SIG-M5 (cell line): ENCODE measurements at places on chromosomes 3 and 15.

DNA sequence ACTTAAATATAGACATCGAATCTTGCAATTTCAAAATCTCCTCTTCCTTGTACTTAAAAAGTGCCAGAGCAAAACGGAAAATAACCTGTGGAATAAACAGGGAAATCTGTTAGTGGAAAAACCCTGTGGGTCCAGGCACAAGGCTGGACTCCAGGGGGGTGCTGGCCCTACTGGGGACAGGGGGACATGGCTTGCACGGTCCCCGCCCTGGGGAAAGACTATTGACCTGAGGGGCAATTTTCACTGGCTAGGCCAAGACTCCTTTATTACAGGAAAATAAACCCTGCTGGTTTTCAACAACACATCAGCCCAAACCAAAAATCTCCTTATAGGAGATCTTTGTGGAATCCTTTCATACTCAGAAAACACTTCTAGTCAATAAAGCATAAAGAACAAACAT is 75.9 kb downstream of the TBC1D2B start:
- no peak for DNase-seq

DNA sequence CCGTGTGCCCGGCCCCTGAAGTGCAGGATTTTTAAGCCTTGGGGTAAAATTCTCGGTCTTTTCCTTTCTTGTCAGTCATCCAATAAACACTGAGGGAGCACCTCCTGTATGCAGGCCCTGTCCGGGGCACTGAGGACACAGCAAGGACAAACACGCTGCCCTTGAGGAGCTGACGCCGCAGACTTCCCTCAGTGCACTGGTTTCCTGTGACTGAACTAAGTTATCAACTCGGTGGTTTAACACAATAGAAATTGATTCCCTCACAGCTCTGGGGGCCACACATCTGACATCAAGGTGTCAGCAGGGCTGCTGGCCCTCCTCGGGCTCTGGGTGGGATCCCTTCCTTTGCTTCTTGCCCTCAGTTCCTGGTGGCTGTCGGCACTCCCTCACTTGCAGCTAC is 65.1 kb downstream of the ZNF445 start:
- no peak for DNase-seq

DNA sequence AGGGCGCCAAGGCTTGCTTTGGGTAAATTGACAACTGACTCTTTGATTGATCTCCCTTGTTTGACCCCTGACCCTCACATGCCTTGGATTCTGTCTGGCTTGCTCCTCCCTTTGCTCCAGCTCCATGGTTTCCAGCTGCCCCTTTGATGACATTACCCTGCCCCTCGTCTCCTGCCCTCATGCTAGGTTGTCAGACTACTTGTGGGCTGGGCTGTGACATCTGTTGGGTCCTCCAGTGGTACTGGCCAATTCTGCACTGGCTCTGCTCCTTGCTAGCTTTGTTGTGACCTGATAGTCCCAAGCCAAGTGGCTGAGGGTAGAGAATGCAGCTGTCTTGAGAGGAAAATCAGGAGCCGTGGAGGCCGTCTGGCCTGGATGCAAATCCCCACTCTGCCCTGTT is 6.2 kb downstream of the THSD4 start:
- no peak for DNase-seq

- DNase-seq: no peak
Observed at GRCh38 chr3:194584320-194584776, 48.9 kb downstream of the TMEM44 start.

GRCh38 chr3:94171954-94172353 is 109.1 kb downstream of the NSUN3 start:
- DNase-seq: no peak

- DNase-seq: no peak
Observed at GRCh38 chr3:185939721-185940120, 1.9 kb upstream of the TRA2B start.

DNA sequence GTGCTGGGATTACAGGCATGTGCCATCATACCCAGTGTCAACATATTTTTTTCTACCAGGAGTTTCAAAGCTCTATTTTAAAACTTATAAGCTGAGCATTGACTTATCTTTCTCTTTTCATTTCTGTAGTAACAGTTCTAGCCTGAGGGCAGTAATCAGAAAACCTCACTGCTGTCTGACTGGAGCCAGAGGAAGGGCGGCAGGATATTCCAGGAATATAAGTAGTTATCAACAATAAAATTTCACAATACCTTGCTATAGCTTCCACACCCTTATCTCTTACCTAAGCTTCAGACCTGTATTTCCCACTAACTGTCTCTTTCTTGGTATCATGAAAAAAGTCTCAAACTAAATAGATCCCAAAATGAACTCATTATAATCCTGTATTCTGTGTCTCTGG is 5.1 kb upstream of the NEDD4 start:
- DNase-seq: no peak

- no peak for DNase-seq
Observed at GRCh38 chr3:123831420-123831819, 52.7 kb downstream of the MYLK start.

DNA sequence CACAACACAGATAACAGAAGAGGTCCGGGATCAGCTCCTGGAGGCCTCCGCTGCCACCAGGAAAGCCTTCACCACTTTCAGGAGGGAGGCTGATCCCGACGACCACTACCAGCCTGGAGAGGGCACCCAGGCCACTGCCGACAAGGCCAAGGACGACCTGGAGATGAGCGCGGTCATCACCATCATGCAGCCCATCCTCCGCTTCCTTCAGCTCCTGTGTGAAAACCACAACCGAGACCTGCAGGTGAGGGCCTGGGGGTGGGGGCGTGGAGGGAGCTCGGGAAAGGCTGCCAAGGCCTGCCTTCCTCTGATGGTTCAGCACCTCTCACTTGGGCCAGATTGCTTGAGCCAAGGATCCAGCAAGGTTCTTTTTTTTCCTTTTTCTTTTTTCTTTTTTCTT is 210.7 kb upstream of the BHLHE40 start:
- no peak for DNase-seq

- DNase-seq: no peak
Observed at GRCh38 chr3:99167071-99167470, 265.6 kb upstream of the DCBLD2 start.

DNA sequence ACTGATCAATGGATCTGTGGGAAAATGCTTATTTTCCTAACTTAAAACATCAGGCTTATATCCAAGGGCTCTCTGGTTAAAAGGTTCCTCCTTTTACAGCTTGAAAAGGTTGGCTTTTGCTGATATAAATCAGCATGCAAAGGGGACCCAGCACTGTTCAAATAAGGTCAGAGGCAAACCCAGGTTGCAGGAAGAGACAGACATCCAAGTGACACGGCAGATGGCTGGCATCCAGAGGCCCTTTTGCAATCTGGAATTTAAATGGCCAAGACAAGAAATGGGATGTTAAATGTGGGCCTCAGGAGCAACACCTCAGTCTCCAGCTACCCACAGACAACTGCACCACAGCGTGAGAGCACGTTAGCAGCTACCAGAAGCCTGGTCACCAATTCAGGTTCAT is 6.3 kb downstream of the SH3BP5 start:
- DNase-seq: no peak

- DNase-seq: no peak
Observed at GRCh38 chr15:60043744-60044435, 39.8 kb downstream of the FOXB1 start.

DNA sequence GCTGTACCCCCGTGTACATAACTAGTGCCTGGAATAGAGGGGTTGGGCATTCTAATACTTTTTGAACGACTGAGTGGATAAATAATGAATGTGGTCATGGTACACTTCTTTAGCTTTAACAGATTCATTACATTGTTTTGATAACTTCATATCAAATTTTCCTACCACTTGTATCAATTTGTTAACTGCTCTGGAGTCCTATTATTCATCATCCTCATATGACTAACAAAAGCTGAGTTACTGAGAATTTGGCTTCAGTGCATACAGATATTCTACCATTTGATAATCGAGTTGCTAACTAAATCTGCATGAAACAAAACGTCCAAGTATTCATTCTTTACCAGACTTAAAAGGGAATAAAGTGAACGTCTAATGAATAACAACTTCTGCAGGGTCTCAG is 31.7 kb downstream of the FRMD5 start:
- no peak for DNase-seq

DNA sequence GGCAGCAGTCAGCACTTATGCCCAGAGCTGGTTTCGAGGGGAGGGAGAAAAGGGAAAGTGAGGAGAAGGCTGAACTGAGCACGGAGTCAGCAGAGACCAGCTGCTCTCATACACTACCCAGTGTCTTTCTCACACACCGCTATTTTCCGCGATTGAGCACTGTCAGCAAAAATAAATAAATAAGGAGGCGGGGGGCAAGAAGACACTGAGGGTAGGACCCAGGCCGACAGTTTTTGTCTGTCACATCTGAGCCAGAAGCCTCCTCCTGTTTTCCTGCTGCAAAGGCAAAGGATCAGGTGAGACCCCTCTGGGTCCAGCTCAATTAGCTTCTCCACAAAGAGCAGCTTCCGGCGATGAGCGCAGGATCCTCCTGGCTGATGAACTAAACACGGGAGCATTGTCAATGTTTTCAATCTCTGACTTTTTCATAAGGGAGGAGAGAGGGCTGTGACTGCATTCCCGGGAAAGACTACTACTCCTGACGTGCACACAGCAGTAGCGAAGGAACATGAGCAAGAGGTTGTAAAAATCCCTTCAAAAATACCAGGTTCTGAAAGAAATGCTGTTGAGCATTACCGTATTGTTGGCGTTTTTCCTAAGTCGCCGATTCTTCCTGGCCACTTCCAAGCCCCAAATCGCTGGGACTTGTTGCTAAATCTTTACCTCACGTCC is 1.3 kb downstream of the FRMD5 start:
- no peak for DNase-seq

- DNase-seq: no peak
Observed at GRCh38 chr3:38538773-38539353, 42.7 kb downstream of the EXOG start.

DNA sequence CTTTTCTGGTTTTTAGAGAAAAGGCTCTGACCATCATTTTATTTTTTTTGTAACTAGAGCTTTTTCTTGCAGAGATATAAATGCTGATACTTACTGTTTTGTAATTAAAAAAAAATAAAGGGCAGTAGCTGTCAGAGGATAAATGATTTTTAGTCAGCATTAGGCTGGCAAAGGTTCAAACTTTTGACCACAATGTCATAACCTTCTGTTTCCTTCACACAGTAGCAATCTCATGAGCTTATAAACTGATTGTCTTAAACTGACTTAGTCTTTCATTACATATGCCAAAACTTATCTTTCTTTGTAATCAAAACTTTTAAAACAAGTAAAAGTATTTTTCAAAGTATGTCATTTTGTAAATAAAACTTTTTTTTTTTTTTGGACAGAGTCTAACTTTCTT is 841.9 kb downstream of the OTOL1 start:
- DNase-seq: no peak

- DNase-seq: no peak
Observed at GRCh38 chr3:118204052-118204656, 830.5 kb downstream of the IGSF11 start.

DNA sequence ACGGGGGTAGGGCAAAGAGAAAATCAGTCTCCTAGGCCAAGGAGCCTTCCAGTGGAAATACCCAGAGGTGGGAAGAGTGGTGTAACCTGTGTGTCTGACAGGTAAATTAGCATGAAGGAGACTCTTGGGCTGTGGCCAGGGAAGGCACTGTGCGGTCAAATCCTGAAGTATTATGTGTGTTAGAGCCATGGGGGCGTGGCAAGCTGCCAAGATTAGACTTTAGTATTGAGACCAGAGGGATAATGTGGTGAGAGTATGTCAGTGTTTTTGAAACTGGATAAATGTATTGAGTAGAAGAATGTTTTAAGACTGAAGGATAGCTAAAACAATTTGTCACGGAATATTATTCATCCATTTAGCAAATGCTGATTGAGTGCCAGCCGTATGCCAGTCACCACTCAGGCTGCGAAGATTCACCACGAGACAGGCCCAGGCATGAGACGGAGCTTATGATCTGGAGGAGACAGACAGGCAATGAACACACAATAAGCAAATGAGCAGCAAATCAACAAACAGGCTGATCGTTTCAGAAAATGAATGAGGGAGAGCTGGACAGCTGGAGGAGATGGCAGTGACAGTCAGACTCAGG is 445.9 kb downstream of the MCTP2 start:
- DNase-seq: no peak

DNA sequence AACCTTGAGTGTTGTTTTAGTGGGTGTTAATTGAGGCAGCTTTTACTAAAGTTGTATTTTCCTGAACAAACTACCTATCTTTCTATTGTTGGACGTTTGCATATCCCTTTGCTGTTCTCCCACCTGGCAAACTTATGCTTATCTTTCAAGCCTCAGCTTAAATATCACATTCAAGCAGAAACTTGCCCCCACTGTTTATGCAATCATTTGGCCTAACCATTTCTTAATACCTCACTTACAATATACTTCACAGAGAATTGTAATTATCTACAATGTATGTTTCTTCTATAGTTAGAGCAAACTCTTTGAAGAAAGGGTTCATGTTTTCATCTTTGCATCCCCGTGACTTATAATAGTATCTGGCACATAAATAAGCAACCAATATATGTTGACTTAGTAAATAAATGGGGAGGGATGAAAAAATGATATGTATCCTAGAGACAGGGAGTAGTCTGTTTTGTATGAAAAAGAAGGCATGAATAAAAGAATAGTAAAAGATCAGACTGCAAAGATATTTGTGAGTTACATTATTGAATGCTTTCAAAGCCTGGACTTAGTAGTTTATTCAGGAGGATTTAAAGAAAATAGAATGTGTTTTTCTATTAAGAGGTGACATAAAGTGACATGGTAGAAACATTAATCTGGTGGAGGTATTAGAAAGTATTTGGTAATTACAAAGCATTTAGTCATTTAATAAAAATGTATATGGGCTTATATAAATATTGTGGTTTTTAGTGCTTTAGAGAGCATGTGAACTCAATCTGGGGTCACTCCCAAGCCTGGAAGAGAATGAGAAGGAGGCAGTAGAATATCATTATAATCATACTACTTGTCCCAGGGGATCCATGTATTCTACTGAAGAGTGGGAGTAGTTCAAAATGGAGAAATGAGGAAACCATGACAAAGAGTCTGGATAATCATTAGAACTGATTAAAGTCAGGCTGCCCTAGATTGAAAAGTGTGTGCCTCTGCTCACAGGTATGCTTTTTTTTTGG is 60.0 kb upstream of the DCBLD2 start:
- no peak for DNase-seq

DNA sequence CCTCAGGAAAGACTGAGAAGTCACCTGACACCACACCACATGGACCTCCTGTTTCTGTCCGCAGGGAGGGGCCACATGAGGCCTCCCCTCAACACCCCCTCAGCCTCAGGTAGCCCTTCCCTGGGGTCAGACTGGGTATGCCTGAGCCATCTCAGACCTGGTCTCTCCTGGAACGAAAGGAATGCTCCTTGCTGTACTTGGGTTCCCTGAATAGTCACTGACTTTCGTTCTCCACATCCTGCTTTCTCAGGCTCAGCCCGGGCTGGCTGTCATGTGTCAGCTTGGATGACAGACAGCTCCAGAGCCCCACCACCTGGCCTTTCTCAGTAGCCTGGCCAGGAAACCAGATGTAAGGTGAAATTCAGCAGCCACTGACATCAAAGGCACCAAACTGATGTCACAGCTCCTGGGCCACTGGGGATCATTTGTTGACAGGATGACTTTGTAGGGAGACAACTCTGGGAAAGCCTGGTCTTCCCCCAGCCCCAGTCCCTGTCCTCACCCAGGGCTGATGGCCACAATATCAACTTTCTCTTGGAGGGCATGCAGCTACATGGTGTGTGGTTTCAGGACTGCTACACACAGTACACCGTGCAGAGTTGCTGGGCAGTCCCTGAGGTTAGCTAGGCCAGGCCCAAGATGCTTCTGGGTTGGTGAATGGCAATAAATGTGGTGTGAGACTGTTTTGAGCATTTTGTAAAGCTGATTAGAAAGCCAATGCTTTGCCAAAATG is 141.4 kb upstream of the MRPS22 start:
- DNase-seq: no peak

- DNase-seq: no peak
Observed at GRCh38 chr3:129596194-129597086, 10.0 kb downstream of the PLXND1 start.
